A549 treated with RU486 at 1 μM for 4 hours (cell line): ENCODE measurements at places on chromosomes 16 and 17. TPM values are rescaled to one million over a fixed set of nuclear protein-coding genes. Genes with fewer than 3 reads are reported as not detected.

The TCAP gene
- total RNA-seq: 0.54 to 1.0 TPM (median 0.92 TPM) in 5 replicates

The SARM1 gene
- 4.3 to 7.2 TPM (median 5.2 TPM) in 5 replicates for total RNA-seq

The ATF7IP2 gene
- total RNA-seq: 3.2 to 13.1 TPM (median 12.4 TPM) in 5 replicates

The CCL1 gene
- total RNA-seq: not detected in 5 replicates

The LGALS9 gene
- total RNA-seq: 0.54 to 1.8 TPM (median 1.5 TPM) in 5 replicates

The SLC5A11 gene
- 0.40 to 0.58 TPM (median 0.48 TPM) in 5 replicates for total RNA-seq

The MYH4 gene
- not detected in 5 replicates for total RNA-seq

The SLC6A4 gene
- 0.02 to 0.06 TPM (median 0.06 TPM) in 3 of 5 replicates, not detected in the others for total RNA-seq

The CMTM2 gene
- not detected in 5 replicates for total RNA-seq

The EME1 gene
- total RNA-seq: 13.9 to 16.5 TPM (median 14.9 TPM) in 5 replicates

The PARD6A gene
- 1.2 to 2.1 TPM (median 1.7 TPM) in 5 replicates for total RNA-seq

The ALDH3A1 gene
- total RNA-seq: 783 to 1,160 TPM (median 824 TPM) in 5 replicates

The CLEC10A gene
- not detected in 5 replicates for total RNA-seq

The TMC8 gene
- total RNA-seq: 0.18 to 0.43 TPM (median 0.29 TPM) in 5 replicates

The WNT9B gene
- not detected in 5 replicates for total RNA-seq

The FNDC8 gene
- 0.07 TPM in 1 of 5 replicates, not detected in the others for total RNA-seq

The GOSR1 gene
- 34.9 to 48.5 TPM (median 38.0 TPM) in 5 replicates for total RNA-seq

The SLC9A5 gene
- 0.89 to 1.6 TPM (median 1.4 TPM) in 5 replicates for total RNA-seq

The KCNG4 gene
- total RNA-seq: not detected in 5 replicates

The ANKFY1 gene
- 22.7 to 33.3 TPM (median 31.5 TPM) in 5 replicates for total RNA-seq

The HASPIN gene
- total RNA-seq: 13.7 to 16.9 TPM (median 13.9 TPM) in 5 replicates
